SJCRH30 (cell line): ENCODE measurements at places on chromosomes 6 and 20. TPM values are rescaled to one million over a fixed set of nuclear protein-coding genes. Genes with fewer than 3 reads are reported as not detected.
A peak's percentile ranks its signal among the peaks of the same experiment; 100 is the strongest.

Gene CDYL
- 67.9 and 68.7 TPM in 2 replicates for total RNA-seq

DNA sequence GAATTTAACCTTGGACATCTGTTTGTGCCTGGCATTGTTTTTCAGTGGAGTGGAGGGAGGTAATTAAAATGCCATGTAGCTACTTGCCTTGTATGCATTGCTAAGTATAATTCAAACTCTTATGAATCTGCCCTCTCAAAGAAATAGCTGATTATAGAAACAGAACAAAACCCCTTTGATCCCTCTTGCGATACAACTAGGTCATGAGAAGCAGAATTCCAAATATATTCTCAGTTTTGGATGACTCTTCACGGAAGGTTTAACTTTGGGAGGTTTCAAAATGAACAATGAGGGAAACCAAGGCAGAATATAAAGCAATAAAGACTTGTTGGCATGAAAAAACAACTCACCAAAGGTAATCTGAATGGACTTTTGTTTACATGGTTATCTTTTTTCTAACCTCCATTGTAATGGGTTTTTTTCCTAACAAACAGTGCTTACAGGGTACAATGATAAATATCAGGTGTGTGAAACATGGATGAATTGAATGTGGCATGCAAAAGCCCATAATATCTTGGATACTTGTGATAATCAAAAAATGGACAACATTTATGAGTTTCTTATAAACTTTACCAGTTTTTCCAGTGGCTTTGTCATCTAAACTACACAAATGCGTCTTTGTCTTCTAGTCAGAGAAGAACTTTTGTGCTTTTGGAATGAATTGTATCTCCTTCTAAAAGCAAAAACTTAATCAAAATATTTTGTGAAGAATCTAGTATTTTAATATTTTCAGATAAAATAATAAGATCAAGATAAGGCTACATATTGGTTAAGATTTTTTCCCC, 15.7 kb upstream of the HEY2 start:
- no peak for DNase-seq

DNA sequence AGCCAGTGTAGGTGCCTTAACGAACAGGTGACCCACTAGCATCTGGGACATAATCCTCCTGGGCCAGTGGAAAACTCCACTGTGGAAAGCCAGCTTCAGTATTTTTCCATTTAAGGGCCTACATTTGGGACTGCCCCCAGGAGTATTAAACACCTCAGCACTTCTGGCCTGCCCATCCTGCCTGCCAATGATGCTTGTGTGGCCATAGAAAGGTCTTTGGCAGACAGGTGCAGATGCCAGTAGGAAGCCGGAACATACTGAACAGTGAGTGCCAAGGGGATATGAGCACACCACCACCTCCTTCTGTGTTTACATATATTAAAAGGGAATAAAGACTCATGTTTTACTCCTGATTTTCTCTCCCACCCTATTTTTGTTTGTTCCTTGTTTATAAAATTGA, 19.9 kb downstream of the MCM8 start:
- no peak for DNase-seq

Gene MATN4
- 0.18 TPM in 1 of 2 replicates, not detected in the other for total RNA-seq

DNA sequence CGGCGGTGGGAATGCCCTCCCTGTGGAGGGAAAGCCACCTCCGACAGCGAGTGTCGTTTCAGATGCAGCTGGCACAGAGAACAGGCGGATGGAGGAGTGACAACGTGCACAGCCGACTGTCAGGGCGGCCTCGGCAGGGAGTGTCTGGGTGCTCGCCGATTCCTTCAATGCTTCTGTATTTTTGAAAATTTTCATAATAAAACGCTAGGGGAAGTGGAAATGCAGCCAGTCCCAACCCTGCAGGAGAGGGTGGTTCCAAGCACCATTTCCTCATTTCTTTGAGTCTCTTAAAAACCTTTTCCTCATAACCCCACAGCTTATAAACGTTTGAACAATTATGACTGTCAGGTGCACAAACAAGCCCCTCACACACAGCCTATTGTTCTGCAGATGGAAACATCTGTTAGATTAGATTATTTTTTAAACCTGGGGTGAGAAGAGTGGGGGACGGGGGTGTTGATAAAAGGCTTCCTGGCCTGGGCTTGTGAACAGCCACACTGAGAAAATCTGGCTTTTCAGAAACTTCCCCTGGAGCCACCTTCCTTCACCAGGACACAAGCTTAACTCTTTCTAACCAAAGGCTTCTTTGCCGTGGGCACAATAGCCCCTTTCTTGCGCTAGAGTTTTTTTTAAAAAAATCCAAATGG, 228.9 kb downstream of the ANKRD60 start:
- peak; percentile 86 for DNase-seq

GRCh38 chr6:32885698-32886286, 31.8 kb downstream of the PSMB9 start:
- DNase-seq: no peak

Gene CCN5
- not detected in 2 replicates for total RNA-seq

Gene WFDC10B
- not detected in 2 replicates for total RNA-seq
